ENCODE measurements at places on chromosomes 13 and 19.

DNA sequence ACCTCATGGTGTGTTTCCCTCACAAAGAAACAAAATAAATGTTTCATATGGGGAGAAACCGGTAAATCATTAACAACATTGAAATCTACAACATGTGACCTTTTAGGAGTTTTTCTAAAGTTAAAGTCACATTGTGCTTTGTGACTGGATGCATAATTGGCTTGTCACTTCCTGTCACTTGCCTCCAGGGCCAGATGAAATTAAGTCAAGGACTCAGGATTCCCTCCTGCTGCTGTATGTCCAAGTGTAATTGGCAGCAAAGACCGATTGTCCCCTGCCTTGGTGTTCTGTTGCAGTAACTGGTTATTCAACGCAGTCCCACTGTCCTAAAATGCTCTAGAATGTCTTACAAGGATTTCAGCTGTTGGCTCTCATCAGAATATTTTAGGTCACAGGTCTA is 448.2 kb downstream of the LIG4 start:
- DNase-seq, result no peak

DNA sequence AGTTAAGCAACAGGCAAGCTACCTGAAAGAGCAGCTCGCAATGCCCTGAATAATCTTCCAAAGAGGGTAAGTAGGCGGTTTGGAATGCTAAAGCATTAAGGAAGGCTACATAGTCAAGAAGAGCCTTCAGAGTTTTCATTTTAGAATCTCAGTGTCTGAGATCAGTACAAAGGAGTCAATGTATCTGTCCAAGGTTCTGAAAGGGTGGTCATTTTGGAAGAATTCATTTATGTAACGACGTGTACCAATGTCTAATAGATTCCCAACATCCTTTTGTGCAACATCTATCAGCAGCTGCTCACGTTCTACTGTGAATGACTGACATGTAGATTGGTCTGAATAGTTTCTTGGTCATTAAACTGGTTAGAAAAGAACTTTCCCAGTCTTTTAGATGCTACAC is 15.2 kb downstream of the ZNF665 start:
- DNase-seq, result no peak

- no peak for DNase-seq
These were observed 13.3 kb downstream of the KCTD15 start for GRCh38 chr19:33809960-33810359.

- no peak for DNase-seq
These were observed 502 bp downstream of the NECTIN2 start for GRCh38 chr19:44846455-44847143.

- DNase-seq, result no peak
These were observed 2.3 kb downstream of the NCCRP1 start for GRCh38 chr19:39199025-39199424.

DNA sequence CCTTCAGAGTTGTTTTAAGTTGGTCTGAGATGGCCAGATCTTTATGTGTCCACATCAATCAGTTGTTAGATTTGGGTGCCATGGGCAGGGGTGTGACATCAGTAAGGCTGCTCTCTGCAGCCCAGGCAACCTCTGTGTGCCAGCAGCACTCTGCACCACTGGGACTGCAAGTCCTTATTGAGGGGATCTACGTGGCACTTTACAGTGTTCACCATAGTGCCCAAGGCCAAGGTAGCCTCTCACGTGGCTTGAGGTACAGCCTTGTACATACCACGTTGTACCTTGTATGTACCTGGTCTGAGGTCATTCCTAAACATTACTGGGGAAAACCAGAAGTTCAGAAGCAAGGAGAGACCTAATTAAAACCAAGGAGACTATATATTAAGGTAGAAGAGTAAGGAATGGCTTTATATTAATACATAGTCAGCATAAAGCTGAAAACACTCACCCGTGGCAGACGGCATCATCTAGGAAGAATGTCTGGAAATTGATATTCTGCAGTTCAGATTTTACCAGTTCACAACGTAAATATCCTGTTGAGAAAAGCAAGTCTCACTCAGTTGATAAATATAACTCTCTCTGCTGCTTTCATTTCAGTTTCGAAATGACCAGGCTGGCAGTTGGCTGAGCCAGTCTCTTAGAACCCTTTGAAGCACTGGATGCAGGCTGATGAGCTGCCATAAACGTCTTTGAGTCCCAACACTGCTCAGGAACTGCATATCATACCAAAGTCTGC is 128.8 kb downstream of the ZDHHC20 start:
- no peak for DNase-seq

DNA sequence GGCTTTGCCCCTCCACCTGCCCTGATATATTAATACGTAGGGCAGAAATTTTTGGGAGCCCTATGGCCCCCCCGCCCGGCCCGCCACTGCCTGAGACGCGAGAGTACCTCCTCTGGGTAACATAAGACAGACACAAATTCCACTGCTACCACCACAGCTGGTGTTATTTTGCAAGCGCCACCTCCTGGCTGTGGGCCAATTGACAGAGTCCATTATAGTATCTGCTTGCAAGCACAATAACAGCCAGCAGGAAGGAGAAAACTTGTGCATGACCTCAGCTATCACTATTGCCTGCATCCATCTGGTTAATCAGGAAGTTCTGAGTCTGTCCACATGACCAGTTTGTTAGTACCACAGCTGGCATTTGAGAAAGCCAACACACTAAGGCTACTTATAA is 25.3 kb upstream of the OR10H2 start:
- no peak for DNase-seq

DNA sequence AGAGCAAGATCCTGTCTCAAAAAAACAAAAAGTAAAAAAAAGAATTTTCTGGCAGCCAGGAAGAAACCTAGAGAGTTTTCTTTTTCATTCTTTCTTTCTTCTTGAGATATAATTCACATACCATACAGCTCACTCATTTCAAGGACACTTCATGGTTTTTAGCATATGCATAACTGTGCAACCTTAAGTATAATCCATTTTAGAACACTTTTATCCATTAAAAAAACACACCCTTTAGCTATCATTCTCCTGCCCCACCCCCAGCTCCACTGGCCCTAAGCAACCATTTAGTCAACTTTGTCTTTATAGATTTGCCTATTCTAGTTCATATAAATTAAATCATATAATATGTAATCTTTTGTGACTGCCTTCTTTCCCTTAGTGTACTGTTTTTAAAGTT is 8.1 kb upstream of the IPO5 start:
- no peak for DNase-seq

GRCh38 chr13:25042151-25042865 is 53.6 kb upstream of the PABPC3 start:
- DNase-seq, result no peak

- no peak for DNase-seq
These were observed 42.8 kb upstream of the NPAS1 start for GRCh38 chr19:46976845-46977320.

DNA sequence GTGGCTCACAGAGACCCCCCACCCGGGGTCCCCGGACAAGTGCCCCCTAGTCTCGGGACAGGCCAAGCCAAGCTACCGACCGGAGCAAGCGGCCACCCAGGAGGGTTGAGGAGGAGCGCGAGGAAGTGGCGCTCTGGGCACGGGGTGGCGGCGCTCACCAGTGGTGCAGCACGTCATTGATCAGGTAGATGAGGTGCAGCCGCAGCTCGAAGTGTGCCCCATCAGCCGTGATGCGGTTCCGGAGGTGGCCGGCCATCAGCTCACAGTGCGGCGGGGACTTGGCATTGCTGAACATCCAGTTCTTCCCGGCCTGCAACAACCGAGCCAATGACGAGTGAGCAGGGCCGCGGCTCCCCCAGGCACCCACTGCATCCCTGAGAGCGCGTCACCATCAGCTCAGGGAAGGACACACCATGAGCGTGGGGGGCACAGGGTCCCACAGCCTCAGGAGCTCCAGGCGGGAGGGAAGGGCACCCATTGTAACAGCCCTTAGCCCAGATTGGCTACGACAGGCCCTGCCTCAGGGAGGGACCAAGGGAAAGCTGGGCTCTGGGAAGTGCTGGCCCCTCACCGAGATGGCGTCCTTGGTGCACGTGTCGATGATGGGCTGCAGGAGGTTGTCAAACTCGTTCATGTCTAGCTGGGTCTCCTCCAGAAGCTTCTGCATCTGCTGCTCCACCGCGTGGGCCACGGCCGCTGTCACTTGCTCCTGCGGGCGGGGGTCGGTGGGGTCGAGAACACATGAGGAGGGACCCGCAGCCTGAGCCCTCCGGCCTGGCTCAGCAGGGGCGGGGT is 9.6 kb downstream of the CHERP start:
- DNase-seq, result no peak

GRCh38 chr13:62358646-62358932 is 942.9 kb upstream of the PCDH20 start:
- DNase-seq, result no peak

DNA sequence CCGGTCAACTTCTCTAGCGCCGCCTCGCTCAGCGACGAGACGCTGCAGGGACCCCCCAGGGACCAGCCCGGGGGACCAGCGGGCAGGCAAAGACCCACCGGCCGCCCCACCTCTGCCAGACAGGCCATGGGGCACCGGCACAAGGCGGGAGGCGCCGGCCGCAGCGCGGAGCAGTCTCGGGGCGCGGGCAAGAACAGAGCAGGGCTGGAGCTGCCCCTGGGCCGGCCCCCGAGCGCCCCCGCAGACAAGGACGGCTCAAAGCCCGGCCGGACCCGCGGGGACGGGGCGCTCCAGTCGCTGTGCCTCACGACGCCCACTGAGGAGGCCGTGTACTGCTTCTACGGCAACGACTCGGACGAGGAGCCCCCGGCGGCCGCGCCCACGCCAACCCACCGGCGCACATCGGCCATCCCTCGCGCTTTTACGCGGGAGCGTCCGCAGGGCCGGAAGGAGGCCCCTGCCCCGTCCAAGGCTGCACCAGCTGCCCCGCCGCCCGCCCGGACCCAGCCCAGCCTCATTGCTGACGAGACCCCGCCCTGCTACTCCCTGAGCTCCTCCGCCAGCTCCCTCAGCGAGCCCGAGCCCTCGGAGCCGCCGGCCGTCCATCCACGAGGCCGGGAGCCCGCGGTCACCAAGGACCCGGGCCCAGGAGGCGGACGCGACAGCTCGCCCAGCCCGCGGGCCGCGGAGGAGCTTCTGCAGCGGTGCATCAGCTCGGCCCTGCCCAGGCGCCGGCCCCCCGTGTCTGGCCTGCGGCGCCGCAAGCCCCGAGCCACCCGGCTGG is 11.3 kb downstream of the C19orf25 start:
- DNase-seq, result no peak

GRCh38 chr13:34627509-34628208 is 314.4 kb upstream of the NBEA start:
- no peak for DNase-seq

GRCh38 chr13:77176350-77176749 is 149.4 kb upstream of the FBXL3 start:
- no peak for DNase-seq

GRCh38 chr19:50780753-50781435 is 9.3 kb upstream of the ACP4 start:
- no peak for DNase-seq

GRCh38 chr19:1956868-1957492 is 16.0 kb downstream of the CSNK1G2 start:
- no peak for DNase-seq

DNA sequence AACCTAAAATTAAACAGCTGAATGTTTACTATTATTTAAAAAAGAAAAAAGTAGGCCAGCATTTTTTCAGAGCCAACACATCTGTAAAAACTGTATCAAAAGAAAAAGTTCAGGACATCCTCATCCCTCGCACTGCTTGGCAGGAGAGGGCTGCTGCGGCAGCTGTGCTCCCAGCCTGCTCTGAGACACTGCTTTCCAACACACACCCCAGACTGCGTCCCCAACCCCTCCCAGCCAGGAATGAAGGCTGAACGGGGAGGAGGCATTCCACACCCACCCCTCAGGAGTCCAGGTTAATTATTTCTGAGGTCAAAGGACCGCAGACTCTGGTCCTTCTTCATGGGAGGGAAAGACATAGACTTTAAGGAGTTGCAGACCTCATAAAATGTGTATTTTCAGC is 43.1 kb downstream of the COL4A1 start:
- no peak for DNase-seq

DNA sequence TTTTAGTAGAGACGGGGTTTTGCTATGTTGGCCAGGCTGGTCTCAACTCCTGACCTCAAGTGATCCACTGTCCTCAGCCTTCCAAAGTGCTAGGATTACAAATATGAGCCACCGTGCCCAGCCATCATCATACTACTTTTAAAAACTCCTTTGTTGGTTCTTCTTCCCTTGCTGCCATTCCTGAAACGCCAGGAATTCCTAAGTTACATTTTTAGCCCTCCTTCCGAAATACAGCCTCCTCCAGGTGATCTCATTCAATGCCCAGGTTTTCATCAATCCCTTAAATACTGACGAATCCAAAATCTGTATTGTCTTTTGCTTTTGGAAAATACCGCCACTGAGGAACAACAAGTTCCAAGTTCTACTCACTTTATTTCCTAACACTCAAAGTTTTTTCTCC is 25.3 kb upstream of the EBPL start:
- no peak for DNase-seq

DNA sequence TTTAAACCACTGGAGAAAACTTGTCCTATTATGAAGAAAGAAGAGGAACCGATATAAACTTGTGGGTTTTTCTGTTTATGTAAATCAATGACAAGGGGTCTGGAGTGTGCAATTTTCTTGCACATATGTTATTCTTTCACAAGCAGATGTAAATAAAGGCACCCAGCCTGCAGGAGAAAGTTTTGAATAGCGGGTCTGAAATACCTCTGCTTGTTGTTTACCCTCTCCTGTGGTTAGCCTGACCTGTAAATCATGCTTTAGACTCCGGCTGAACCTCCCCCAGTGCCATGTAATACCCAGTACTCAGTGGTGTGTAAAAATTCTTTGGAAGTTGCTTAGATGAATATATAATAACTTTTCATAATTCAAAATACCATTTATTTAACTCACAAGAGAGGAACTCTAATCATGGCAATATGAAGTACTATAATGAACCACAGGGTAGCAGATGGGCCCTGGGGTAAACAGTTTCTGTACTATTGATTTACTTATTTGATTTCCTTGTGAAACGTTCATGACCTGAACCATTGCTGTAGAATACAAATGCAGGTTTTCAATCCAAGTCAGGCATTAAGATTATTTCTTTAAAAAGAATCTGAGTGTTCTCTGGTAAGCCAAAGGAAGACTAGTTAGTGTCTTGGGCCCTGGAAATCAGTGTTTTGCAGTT is 245.1 kb downstream of the LMO7 start:
- DNase-seq, result no peak

GRCh38 chr13:106961216-106961615 is 393.3 kb upstream of the ARGLU1 start:
- DNase-seq, result no peak

GRCh38 chr19:7845390-7846154 is 15.6 kb downstream of the EVI5L start:
- DNase-seq, result no peak

GRCh38 chr19:35811317-35812219 is 1.1 kb downstream of the PRODH2 start:
- DNase-seq, result no peak

DNA sequence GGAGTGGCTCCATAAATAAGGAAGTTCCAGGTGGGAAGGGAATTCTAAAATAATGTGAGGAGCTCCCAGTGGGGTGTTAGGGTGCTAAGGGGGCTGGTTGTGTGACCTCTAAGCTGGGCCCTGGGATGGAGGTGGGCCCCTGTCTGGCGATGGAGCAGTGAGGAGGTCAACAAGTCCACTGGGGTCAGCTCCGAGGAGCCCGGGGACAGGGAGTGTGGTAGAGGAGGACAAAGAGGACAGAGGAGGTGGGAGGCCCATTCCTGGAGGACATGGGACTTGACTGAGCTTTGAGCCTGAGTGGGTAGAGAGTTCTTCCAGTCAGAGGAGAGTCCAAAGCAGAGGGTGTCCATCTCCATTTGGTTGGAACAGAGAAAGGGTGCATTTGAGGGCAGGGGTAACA is 390.2 kb downstream of the TSHZ3 start:
- no peak for DNase-seq

Data from activated naive CD4-positive, alpha-beta T cell (primary cell).